ENCODE measurements at places on chromosomes 2 and 18.

DNA sequence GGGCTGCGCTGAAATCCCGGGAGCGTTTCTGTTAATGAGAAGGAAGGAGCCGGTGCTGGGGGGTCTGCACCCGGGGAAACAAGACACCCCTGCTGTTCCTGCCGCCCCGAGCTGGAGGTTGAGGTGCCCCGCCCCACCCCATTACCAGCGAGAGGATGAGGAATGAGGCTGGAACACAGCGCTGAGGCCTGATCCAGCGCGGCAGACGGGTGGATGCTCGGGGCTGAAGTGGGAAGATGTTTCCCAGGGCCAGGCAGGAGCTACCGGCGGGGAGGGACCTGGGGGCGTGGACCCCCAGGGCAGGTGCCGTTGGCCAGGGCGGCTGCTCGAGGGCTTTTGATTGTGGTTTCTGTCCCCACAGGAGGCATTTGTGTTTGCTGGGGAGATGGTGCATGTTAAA lies 134.3 kb upstream of the CTDP1 start:
- DNase-seq, result no peak

GRCh38 chr18:39966275-39966674 lies 1988.8 kb upstream of the PIK3C3 start:
- no peak for DNase-seq

- no peak for DNase-seq
These were observed 136.2 kb downstream of the SP100 start for GRCh38 chr2:230552181-230552580.

- DNase-seq, result no peak
These were observed 413.6 kb upstream of the KCNH7 start for GRCh38 chr2:163252199-163252598.

- DNase-seq, result no peak
These were observed 8.2 kb upstream of the ACADL start for GRCh38 chr2:210233487-210233886.

GRCh38 chr18:9758624-9759075 lies 50.5 kb downstream of the RAB31 start:
- DNase-seq, result no peak

GRCh38 chr2:8414946-8415879 lies 266.6 kb upstream of the ID2 start:
- no peak for DNase-seq

DNA sequence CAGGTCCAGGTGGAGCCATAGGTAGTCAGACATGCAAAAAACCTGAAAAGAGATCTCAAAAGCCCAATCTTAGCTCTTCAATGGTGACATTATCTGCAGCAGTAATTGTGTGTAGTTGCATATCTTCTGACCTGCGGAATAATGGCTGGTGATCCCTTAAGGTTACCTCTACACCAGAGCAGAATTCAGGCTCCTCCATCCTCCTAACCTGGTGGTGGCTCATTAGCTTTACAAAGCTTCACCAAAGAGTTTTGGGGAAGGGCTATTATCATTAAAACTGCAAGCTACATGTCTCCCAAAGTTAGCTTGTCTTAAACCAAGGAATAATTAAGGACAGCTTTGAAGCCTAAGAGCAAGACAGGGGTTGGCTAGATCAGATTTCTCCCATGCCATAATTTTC lies 42.6 kb upstream of the CHST9 start:
- DNase-seq, result no peak

DNA sequence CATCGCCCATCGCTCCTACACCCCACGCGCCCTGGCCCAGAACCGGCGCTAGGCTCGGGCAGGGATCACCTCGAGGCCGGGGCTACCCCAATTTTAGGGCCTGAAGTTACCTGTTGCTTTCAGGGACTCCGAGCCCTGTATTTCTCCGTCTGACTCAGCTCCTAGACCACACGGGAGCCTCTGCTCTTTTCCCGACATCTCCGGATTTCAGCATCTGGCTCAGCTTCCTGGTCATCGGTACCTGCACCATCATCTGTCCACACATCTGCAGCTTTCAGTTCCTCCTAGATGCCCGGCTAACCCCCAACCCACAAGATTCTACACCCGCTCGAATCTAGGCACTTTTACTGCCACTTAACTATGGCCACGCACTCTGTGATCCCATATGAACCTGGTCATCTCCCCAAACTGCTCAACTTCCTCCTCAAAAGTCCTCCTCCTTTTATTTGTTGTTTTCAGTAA lies 12.1 kb upstream of the HMSD start:
- DNase-seq, result no peak

All from esophagus squamous epithelium (tissue), 5 donors.